Stimulated activated CD8-positive, alpha-beta memory T cell treated with anti-CD3 and anti-CD28 coated beads, Interleukin-15, amount 100 ng/mL, for 24 hours (primary cell): ENCODE measurements at places on chromosomes 2 and 18.

DNA sequence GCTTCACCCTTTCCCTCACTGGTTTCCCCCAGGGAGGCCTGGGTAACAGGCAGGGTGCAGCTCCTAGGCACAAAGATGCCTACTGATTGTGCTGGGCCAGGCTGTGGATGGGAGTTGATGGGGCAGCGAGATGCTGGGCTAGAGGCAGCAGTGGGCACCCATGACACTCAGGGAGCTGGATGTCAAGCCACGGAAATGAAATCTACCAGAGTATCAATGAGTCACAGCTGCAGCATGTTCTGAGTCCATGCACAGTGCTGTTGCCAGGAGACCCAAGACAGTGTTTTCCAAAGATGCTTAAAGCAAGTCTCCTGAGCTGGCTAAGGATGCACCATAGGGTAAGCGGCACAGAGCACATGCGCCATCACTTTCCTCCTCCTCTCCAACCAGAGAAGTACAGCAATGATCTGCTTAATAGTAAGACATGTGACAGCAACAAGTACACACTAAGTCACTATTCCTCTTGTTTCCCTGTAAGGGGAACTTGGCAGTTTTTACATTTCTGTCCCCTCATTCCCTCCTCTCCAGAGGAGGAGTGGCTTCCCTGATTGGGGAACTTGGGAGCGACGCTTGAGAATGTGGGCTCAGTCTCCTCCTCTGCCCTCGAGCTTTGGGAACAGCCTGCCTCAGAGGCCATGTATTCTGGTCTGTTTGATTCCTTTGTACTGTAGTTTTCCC lies 57.2 kb downstream of the CDC42EP3 start:
- no peak for DNase-seq

DNA sequence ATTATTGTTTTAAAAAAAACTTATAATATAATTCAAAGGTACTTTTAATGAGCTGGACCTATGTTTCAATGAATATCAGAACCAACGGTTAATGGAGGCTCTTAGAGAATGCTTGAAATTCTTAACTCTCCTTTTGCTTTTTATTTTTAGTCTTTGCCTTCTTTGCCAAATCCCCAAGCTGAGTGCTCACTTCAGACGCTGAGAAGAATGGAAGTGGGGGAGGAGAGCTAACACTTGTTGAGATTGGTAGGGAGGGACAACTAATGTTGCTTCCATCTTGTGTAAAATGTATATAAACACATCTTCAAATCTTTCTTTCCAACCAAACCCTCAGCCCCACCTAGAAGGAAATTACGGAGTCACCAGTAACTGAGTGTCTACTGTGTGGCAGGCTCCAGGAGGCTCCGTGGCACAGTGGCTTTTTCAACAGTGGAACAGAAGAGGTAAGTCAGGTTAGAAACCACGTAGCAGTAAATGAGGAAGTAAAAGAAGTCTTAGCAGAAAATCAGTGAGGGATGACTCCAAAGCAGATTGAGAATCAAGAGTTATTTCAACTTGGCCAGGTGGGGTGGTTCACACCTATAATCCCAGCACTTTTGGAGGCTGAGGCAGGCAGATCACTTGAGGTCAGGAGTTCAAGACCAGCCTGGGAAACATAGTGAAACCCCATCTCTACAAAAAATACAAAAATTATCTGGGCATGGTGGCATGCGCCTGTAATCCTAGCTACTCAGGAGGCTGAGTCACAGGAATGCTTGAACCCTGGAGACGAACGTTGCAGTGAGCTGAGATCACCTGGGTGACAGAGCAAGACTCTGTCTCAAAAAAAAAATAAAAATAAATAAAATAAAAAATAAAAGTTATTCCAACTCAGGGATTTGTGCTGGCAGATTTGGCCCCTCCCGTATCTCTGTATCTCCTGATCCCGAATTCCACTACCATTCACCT lies 45.0 kb upstream of the CREB1 start:
- DNase-seq: no peak

DNA sequence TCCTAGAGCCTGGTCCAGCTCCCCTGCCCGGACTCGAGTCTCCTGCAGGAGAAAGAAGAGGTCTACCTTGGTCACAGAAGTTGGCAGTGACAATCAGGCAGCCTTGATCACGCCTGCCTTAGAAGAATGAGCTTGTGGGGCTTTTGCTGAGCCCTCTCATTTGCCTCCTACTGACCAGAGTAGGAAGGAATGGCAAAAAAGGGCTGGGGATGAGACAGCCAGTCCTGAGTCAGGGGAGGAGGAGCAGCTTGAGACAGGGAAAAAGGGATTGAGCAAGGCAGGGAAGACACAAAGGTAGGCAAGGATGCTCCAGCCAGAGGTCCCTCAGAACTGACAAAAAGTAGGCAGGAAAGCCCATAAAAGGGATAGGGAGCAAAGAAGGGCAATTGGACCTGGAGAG lies 6.0 kb downstream of the WDR54 start:
- no peak for DNase-seq

GRCh38 chr18:30177056-30177455 lies 865.5 kb downstream of the DSC3 start:
- no peak for DNase-seq

GRCh38 chr2:192215096-192215877 lies 20.6 kb upstream of the TMEFF2 start:
- no peak for DNase-seq

- no peak for DNase-seq
These were observed 1.9 kb downstream of the GLI2 start for GRCh38 chr2:120737340-120738101.

DNA sequence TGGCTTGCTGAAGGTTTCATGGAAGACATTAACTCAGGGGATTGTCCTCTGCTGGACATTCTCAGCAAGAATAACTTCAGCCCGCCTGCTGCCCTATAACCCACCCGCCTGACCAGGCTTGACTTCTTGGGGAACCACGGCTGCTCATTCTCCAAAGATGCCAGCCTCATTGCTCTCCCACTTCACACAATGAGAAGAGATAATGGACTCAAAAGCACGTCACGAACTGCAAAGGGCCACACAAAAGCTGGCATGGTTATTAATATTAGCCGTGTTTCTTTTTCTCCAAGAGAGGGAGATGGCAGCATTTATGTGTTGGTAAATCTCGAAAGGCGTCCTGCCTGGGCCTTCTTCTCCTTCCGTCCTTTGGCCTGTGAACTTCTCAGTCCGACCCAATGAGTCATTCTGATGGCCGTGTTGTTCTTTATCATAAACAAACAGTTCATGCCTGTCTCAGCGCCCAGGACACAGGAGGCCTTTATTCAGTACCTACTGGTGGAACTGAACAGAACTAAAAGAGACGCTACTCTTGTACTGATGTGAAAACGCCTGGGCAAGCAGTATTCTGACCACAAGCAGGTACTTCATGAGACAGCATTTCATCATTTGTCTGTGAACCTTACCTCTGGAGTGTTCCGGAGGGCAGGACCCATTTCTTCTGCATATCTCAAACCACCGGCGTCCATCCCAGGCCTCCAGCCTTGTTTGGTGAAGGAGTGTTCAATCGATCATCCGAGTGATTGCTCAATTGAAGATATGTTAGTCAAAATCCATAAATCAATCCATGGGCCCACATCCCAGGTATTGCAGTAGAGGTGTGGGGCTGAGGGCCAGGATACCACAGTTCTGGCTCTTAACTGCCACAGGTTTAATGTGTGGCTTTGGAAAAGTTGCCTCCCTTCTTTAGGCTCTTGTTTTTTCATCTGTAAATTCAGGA lies 25.1 kb upstream of the KLHL29 start:
- DNase-seq: no peak

DNA sequence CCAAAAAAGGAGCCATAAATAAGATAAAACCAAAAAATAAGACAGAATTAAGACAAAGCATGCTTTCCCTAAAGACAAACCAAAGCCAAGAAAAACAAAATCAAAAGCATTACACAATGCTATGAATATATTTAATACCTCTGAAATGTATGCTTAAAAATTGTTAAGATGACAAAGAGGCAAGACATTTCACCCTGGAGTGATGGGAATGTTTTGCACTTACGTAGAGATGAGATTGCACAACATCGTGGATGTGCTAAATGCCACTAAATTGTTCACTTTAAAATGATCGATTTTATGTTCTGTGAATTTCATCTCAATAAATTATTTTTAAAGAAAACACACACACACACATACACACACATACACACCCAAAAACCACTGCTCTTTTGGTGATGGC lies 386.6 kb upstream of the KLHL29 start:
- DNase-seq: no peak

DNA sequence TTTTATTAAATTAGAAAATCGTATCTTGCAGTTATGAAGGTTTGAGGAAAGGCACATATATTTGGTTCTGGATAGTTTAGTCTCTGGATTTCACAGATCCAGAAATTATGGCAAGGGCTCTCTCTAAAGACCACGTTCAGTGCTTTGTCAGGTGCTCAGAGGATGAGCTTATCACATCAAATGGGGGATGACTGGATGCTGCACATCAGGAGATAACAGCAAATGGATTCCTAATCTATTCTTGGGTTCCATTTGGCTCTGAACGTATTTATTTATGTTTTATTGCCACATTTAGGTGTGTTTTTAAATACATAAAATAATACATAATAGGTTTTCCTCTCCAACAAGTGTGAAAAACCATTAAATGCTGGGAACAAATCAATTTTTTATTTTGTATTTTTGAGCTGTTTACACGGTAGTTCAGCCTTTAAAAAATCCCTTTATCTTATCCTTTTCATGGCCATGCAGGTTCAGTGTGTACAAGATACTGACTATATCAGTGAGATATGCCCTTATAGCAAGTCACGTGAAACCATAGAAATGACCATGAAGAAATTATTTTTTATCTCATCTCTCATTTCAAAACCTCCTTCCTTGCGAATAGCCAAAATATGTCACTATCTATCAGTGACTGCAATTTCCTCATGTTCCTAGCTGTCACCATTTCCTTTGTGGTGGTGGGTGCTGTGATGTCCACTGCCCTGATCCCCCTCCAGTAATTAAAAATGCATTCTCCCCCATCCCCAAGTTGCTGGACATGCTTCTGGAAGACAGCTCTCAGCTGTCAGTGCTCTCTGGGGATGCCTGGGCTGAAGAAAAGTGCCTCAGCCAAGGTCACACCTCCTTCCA lies 25.9 kb upstream of the CXCR4 start:
- no peak for DNase-seq

DNA sequence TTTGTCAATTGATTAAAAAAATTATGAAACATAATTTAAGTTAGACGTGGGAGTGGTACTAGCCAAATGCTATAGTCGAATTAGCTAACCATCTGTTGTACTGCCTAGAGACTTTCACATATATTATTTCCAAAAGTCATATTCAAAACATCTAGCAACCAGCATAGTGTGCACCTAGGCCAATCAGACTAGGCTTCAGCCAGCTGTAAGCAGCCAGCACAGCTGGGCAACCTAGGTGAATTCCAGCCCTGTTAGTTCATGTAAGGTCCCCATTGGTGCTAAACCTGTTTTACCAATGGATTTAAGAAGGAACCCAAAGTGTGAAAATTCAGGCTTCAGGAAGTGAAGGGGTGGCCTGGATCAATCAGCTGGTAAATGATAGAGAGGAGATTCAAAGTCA lies 144.3 kb downstream of the BCL2 start:
- no peak for DNase-seq

GRCh38 chr2:125681976-125682805 lies 973.8 kb upstream of the GYPC start:
- DNase-seq: no peak

- DNase-seq: no peak
These were observed 10.1 kb downstream of the LMAN2L start for GRCh38 chr2:96729748-96730147.

DNA sequence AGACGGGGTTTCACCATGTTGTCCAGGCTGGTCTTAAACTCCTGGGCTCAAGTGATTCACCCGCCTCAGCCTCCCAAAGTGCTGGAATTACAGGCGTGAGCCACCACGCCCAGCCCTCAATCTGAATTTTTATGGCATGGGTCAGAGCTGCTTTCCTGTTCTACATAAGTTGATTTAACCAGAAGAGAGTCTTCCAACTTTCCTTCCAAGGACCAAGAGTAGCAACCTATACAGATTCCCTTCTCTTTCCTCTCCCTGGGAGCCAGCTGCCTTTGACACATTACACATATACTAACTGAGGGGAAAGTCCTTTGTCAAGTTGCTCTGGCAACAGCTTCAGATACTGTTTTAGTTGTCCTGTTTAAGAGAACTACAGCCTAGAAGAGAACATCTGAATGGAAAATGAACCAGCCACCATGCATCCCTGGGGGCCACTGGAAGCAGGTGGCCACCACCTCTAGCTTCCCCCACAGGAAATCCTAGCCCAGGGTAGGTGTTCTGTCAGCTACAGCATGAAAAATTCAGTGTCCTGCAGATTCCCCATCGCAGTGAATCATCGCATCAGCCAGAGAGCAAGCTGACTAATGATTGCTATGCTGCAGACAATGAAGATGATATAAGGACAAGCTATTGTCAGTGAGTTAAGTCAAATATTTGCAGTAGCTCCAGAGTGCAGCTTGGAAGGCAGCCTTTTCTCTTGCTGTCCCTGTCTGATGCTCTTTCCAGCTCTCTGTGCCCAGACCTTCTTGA lies 62.9 kb downstream of the POMC start:
- no peak for DNase-seq

- DNase-seq: no peak
These were observed 44.1 kb upstream of the HDAC4 start for GRCh38 chr2:239444626-239445577.

DNA sequence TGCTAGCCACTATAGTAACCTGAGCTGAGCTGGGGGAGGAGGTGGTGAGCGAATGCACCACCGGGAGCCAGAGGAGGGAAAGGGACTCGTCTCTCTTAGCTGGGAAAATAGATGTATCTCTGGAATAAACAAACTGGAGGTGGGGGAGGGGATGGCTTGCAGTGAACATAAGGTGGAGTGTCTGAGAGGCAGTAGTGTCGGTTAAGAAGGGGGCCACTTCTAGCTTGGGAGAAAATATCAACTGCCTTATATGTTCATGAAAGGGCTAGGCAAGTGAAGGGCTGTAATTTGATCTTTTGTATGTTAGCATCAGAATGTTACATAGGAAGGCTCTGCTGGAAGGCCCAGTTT lies 2.2 kb downstream of the SETBP1 start:
- DNase-seq: no peak

DNA sequence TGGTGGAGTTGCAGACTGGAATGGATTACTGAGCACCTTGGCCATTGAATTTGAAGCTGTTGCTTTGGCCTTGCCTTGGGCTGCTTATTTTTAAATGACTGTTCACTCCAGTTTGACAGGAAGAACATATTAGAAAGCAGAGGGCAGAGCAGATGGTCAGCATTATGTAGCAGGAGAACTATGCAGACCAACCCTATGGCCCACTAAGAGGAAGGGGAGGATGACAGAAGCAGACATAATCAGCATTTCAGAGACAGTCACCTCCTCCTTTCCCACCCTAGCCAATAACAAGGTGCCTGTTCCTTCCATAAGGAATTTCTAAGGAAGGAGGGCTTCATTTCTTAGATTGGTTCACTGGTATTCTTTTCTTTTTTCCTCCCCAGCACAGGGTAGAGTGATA lies 2.4 kb downstream of the CHRNA1 start:
- no peak for DNase-seq

GRCh38 chr2:218567797-218568189 lies 358 bp downstream of the USP37 start:
- DNase-seq: no peak

DNA sequence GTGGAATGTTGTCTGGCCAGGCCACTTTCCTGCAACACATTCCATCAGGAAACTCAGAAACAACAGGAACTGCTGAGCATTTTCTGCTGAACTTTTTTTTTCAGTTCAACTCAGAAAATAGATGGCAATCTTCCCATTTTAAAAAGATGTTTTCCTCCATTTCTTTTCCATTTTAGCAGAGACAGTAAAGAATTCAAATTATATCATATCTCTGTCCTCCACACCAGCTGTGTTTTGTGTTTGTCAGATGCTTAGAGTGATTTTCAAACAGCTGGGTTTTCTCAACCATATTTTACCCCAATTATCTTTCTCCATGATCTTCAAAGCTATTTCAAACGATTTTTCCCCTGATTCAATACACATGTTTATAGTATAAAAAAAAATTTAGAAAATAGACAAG lies 713.4 kb downstream of the LRRTM4 start:
- no peak for DNase-seq
